ENCODE measurements at places on chromosomes 12 and 14.

DNA sequence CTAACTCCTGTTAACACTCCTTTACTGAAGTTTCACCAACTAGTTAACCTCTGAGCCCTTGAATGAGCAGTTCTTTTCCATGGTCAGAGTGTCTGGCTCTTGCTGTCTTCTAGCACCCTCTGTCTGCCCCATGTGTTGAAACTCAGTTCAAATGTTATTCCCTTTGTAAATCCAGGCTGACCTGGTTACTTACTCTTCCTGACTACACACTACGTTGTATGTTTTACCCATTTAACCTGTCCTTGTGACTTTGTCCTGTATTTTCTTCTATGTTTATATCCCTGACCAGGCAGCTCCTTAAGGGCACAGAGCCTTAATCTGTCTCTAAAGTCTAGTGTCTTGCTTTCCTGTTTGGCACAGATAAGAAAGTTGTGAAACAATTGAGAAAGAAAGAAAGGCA, 389.0 kb upstream of the RPL10L start:
- peak; percentile 12 for DNase-seq

GRCh38 chr12:4762773-4763172, 42.6 kb downstream of the GALNT8 start:
- no peak for DNase-seq

- no peak for DNase-seq
Observed at GRCh38 chr14:104588066-104588857, 8.7 kb downstream of the C14orf180 start.

GRCh38 chr14:44699391-44699790, 192.3 kb upstream of the FSCB start:
- no peak for DNase-seq

DNA sequence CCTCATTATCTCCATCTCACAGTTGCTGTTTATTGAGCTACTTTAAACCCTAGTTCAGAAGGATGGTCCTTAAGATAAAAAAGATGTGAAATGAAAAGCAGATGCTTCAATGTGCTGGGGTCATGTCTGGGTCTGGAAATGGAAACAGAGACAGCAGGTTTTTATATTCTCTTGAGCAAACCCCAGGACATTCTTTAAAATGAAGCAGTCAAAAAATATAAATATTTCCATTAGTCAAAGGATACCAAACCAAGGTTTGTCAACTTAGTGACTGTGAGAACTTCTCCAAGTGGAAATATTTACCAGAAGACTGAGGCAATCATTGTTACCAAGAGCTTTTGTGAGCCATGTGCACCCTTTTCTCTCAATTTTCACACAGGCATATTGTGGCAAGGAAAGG, 102.5 kb upstream of the DIO2 start:
- DNase-seq, result no peak

DNA sequence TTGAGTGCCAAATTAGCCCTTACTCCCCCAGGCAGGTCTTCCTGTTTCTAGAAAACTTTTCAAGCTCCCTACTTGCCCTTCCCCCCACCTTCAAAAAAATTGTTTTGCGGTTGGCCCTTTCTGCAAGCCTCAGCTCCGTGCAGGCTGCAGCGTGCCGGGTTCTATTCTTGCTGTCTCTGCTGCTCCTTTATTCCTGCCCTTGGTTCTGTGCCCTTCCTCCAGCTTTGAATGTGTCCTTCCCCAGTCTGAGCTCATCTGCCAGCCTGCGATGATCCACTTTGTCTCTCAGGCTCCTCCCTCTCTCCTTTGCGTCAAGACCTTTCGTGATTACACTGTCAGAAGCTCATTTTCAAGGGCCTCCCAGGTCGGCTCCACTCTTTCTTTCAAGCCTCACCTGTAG, 98.6 kb downstream of the IRF2BPL start:
- DNase-seq, result peak; percentile 77

GRCh38 chr12:100267603-100268281, 765 bp downstream of the SCYL2 start:
- DNase-seq, result peak; percentile 16

DNA sequence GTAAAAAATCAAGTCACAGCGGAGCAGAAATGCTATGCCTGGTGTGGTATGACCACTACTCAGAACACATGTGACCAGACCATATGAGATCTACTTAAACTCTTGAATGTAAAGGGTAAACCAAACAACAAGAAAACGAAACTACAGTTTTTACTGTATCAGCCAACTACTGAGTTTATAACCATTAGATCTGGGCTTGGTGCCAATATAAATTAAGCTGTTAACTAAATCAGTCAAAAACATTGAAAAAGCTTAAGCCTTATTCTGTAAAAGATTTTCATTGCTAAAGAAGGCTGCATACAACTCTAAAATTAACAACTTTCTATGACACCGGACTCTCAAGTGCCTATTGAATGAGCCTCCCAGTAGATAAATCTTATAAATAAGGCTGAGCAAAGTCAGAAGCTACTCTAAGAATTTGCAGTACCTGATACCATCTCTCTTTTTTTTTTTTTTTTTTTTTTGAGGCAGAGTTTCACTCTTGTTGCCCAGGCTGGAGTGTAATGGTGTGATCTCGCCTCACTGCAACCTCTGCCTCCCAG, 35.4 kb downstream of the SPTLC2 start:
- DNase-seq, result peak; percentile 6
